Kidney tubule cell (primary cell): ENCODE measurements at places on chromosomes 5 and 9.

GRCh38 chr9:130349398-130349797, 83.8 kb downstream of the HMCN2 start:
- no peak for DNase-seq

GRCh38 chr5:149852641-149853330, 91.8 kb downstream of the PDE6A start:
- peak; percentile 77 for DNase-seq

DNA sequence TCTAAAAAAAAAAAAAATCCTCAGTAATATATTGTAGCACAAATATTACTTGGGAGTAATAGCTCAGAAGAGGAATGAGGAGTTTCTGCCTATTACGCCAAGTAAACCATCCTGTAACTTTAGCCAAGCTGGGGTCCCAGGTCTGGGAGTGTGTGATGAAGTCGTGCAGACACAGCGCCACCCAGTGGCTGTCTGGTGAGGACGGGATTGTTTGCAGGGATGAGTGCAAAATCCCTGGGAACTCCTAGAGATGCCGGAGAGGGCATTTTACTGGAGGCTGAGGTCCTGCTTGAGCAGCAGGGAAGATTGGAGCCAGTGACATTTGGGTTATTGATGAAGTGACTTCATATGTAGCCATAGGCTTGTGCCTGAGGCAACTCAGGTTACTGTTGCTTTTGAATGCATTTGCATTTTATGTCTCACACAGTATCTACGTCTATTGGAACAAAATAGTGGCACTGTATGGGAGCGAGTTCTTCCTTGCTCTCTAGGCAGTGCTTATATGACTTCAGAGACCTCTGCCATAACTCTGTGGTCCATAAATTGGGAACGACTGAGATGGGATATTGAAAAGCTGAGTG, 72.8 kb downstream of the PSAT1 start:
- peak; percentile 66 for DNase-seq

DNA sequence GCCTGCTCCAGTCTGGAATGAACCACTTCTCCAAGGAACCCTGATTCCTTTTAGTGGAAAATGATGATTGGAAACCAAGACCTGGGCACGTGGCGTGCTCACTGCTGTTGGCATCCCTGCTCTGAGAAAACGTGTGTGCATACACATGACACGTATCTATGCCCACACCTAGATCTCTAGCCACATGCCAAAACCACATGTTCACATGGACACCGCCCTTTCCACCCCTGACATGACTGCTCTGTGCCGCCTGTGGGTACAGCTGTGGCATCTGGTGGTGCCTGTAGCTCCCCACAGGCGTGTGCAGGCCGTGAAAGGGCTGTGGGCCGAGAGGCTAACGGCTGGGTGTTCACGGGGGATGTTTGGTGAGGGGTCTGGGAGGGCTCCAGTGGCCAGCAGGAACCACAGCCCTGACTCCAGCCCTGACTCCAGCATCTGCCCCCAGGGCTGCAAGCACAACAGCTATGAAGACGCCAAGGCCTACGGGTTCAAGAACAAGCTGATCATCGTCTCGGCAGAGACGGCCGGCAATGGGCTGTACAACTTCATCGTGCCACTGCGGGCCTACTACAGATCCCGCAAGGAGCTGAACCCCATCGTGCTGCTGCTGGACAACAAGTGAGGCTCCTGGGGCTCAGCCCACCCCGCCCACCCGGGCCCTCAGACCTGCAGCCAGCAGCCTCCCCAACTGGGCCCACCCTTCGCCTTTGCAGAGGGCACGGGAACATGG, 75.1 kb downstream of the KCNT1 start:
- DNase-seq = no peak

GRCh38 chr5:96408841-96409538, 24.1 kb downstream of the PCSK1 start:
- no peak for DNase-seq

GRCh38 chr5:10485142-10485795, 43.6 kb downstream of the ROPN1L start:
- DNase-seq = no peak

- no peak for DNase-seq
These were observed 306.2 kb downstream of the ARHGAP26 start for GRCh38 chr5:143076377-143076776.

GRCh38 chr9:76153902-76154629, 240.2 kb downstream of the RFK start:
- peak; percentile 82 for DNase-seq

GRCh38 chr9:136609160-136609475, 53.6 kb upstream of the EGFL7 start:
- no peak for DNase-seq

DNA sequence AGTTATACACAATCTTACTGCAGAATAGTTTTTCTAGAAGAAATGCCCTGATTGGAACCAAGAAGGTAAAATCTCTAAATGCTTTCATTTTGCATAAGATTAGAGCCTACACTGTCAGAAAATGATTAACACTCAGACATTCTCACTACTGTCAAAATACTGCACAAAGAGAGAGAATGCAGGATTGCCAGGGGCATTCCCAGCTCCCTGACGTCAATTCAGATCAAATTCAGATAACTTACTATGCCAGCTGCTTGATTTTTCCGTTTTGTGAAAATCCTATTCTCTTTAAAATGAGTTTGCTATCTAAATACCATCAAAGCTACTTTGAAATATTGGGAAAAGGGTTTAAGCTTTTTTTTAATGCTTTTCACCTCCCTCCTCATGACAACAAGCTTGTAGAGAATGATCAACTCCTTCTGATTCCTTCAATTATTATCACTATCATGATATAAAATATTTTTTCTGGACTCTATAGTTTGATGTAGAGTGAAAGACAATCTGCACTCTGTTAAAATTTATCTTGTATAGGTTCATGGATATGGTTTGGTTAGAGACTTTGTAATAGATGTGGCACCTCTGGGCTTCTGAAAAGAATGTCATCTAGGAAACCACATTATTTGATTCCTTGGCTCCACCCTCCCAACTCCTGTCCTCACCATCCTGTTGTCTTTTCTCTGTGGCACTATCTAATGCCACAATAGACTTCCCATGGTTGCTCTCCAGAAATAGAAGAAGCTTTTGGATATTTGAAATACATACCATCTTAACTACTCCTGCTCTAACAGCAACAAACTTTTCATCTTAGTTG, 407.7 kb downstream of the PDE4D start:
- DNase-seq = peak; percentile 67

DNA sequence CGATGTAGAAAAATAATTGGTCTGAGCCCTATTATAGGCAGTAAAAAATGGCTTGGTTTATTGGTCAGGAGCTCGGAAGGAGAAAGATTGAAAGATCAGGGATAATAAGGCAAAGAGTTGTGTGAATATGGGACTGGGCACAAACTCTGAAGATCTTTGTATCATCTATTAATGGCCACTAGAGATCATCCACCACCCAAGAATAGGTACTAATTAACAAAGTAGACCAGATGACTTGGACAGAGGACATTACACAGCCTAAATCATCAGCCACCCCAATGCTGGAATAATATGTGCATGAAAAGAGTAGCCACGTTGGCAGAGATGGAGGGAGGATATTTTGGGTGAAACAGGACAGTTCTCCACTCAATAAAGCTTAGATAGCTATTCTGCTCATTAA, 364.1 kb downstream of the EFNA5 start:
- no peak for DNase-seq

GRCh38 chr5:99788482-99788881, 746.7 kb upstream of the FAM174A start:
- no peak for DNase-seq

DNA sequence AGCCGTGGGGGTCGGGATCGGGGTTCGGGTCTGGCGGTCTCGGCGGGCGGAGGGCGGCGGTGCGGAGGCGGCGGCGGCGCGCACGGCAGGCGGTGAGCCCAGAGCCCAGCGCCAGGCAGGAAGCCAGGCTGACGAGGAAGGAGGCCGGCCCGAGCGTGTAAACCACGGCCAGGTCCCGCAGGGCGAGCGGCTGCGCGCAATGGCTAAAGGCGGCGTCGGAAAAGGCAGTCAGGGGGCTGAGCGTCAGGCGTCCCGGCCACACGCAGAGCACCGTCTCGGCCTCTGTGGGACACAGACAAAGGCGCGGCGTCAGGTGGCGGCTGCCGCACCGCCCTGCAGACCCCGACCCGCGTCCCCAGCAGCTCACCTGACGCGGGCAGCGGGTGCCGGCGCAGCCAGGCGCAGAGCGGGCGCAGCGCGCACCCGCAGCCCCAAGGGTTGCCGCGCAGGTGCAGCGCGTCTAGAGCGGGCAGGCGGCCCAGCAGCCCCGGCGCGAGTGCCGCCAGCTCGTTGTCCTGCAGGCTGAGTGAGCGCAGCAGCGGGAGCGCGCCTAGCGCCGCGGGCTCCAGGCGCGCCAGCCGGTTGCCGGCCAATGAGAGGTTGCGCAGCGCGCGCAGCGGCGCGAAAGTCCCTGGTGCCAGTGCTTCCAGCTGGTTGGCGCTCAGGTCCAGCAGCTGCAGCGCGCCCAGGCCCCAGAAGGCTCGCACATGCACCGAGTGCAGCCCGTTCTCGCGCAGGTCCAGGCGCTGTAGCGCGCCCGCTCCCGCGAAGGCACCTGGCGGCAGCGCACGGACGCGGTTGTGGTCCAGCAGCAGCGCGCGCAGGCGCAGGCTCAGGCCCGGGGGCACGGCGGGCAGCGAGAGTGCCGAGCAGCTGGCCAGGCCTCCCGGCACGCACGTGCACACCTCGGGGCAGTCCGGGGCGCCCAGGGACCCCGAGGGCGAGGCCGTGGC, 671 bp downstream of the LRRC26 start:
- DNase-seq = peak; percentile 64
